Left hindlimb (tissue), 1 donor: ENCODE measurements at places on chromosomes 3 and 15.

DNA sequence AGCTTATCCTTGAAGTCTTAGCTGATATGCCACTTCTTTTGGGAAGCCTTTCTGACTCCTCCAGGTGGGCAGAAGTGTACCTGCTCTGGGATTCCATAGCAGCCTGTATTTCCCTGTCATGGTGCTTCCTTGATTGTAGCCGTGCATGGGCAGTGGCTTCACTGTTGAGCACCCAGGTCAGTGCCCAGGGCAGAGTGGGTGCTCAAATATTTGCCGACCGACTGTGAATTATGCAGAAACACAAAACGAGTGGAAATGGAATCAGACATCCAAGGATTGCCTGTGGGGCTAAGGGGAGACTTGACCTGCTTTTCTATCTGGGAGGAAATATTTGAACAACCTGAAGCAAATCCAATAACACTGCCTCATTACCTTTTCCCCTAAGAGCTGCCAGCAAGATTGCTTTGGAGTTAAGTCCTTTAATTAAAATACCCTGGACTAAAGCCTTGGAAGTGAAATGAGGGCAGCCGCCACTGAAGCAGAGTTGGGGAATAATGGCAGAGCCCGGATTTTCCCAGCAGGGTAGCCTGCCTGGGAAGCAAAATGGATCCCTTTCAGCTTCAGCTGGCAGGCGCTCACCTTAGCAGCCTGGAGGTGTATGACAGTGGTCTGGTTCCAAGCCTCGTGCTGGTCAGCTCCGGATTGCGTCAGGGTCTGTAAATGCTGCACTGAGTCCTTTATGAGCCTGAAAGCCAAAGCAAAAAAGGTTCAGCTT, 14.9 kb downstream of the ACOX2 start:
- DNase-seq, result no peak

- peak; percentile 92 for DNase-seq
Observed at GRCh38 chr3:192917404-192918274, at the start of gene MB21D2. Gene MB21D2, minus strand, starts transcription at chr3:192917856. Its CDS starts 16 bp downstream, at chr3:192917840.

DNA sequence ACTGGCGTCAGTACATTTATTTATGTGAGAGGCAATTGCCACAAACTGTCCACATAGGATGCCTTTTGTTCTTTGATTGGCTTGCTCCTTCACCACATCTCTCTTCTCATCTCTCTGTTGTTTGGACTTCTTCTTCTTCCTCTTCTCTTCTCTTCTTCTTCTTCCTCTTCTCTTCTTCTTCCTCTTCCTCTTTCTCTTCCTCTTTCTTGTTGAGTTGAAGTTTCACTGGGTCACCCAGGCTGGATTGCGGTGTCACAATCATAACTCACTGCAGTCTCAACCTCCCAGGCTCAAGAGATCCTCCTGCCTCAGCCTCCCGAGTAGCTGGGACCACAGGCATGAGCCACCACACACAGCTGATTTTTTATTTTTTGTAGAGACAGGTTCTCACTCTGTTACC, 67.7 kb upstream of the GSK3B start:
- DNase-seq, result no peak

DNA sequence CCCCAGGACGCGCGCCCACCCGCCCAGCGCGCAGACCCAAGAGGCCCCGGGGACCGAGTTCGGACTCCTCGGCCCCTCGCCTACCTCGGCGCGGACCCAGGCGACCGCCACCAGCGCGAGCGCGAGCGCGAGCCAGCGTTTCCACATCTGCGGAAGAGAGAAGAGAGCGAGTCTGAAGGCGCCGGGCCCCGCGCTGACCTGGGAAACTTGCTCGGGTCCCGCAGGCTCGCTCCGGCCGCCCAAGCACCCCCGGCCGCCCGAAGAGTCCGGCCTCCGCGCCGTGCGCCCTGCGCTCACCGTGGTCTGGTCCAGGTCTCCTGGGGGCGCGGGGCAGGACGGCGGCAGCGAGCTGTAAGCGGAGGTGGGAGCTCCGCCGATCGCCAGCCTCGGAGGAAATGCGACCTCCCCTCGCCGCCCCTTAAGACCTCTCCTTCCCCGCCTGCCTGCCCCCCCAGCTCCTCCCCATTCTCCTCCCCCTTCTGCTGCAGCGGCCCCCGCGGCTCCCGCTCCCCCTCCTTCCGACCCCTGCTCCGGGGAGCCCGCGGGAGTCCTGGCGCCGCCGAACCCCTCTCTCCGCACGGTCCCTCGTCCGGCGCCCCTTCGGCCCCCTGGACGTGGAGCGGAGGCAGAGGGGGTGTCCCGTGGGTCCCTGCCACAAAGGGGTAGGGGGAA, at the start of gene FSTL1:
Gene FSTL1, minus strand, starts transcription at position 393 of the 672 bp plus-strand sequence. Its CDS starts 246 bp downstream, at position 147.
- DNase-seq, result peak; percentile 91

DNA sequence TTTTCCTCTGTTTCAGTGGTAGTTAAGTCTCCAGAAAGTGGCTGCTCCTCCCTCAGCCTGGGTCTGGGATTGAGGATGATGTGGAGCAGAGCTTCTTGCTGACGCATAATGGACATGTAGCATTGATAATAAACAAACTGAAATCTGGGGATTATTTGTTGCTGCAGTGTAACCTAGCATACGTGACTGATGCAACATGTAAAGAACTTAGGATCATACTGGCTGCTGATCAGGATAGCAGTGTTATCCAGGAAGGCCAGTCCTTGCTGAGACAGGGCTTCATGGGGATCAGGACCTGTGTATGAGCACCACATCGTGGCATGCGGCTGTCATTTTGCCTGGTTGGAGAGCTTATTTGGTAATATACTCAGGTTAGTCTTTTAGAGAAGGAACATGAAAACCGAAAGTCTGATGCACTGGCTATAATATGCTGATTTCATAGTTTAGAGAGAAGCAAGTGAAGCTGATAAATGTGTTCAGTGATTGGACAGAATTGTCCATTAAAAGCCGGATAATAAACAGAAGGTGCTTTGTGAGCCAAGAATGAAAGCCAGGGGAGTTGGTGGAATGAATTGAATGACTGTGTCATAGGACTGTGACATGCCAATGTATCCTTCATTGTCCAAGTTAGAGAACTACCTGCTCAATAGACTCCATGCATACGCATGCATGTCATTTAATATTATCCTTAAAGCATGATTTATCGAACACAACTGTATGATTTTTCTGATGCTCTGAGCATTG, 4.1 kb downstream of the MINAR1 start:
- DNase-seq, result no peak

DNA sequence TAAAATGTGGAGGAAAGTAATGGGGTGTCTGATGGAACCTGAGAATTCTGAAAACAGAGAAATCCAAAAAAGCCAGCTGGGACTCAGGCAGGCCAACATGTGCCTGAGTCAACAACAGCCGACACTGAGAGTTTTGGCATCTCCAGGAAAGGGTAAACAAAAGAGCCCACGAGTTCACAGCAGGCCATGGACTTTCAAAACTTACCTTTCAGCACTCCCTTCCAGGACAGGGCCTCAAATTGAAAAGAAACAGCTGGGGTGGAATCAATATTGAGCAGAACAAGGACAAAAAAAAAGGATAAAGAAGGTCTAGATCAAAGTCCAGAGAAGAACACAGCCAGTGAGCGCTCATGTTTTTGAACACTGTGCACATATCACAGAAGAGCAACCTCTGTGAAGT, 735.4 kb upstream of the GRM7 start:
- DNase-seq, result no peak
